ENCODE measurements at places on chromosomes 12 and 14.

GRCh38 chr12:72098622-72099021 lies 160.0 kb downstream of the TPH2 start:
- DNase-seq: no peak

- DNase-seq: no peak
Measured at GRCh38 chr14:58562141-58562540, 75.6 kb upstream of the DACT1 start.

DNA sequence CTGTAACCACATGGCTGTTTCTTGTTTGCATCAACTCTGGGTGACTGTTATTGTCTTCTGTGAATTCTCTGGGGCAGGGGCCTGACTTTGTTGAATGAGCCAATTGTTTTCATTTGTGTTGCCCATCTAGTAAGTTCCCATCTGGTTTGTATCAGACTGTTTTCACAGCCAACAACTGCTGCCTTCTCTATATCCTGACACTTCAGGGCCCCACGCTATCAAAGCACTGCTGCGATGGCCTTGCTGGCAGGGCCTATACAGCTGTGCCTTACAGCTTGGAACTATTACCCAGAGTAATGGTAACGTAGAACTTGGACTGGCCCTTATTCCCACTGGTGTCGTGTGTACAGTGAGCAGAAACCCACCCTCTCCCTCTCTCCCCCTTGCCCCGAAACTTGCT lies 104.3 kb upstream of the DACT1 start:
- DNase-seq: peak; percentile 30

DNA sequence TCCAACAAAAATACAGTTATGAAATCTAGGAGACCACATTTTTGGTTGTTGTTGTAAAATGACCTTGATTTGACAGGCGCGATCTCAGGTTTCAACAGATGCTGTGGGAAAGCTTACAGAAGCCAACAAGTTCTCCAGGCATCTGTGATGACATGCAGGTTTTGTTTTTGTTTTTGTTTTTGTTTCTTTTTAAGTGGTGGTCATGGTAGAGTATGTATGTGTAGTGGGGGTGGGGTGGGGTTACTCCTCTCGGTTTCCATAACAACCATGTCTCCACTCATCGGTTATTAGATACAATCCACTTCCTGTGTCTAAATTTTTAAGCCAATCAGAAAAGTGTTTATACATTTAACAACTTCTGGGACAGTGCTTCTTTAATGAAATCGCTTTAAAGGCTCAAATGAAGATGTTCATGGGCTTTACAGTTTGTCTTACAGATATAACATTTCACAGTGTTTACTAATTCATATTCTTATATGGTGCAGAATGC lies 199.9 kb upstream of the FOXN3 start:
- DNase-seq: peak; percentile 69

- DNase-seq: no peak
Measured at GRCh38 chr12:120290609-120291305, 946 bp downstream of the RNU4-2 start.

GRCh38 chr12:87509237-87509820 lies 519.9 kb downstream of the C12orf50 start:
- no peak for DNase-seq

GRCh38 chr14:62689733-62690132 lies 355.5 kb downstream of the KCNH5 start:
- no peak for DNase-seq

GRCh38 chr14:95260537-95261361 lies 59.0 kb downstream of the CLMN start:
- no peak for DNase-seq

GRCh38 chr12:56476972-56477432 lies 8.6 kb downstream of the SPRYD4 start:
- no peak for DNase-seq

GRCh38 chr12:109098183-109098604 lies 797 bp downstream of the UNG start:
- no peak for DNase-seq

- DNase-seq: no peak
Measured at GRCh38 chr14:26917086-26917485, 319.3 kb upstream of the NOVA1 start.

GRCh38 chr12:104355630-104356029 lies 52.1 kb downstream of the EID3 start:
- no peak for DNase-seq
